Thyroid gland (tissue), 4 donors: ENCODE measurements at places on chromosomes 4 and X.

DNA sequence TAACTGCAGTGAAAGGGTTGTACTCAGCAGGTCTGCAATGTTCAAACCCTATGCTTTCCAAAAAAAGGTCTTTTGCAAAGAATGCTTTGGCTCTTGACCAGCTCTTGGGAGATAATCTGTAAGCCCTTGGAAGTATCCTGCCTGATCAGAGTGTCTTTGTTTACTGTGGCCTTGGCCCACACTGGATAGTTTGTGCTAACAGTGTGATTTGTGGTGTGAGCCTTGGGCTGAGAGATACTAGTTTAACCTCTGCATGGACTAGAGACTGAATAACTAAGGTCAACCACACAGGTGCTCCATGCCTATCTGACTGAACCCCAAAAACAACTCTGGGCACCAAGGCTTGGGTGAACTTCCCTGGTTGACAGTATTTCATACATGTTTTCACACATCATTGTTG, 3.6 kb upstream of the MAGED1 start:
- DNase-seq: no peak

DNA sequence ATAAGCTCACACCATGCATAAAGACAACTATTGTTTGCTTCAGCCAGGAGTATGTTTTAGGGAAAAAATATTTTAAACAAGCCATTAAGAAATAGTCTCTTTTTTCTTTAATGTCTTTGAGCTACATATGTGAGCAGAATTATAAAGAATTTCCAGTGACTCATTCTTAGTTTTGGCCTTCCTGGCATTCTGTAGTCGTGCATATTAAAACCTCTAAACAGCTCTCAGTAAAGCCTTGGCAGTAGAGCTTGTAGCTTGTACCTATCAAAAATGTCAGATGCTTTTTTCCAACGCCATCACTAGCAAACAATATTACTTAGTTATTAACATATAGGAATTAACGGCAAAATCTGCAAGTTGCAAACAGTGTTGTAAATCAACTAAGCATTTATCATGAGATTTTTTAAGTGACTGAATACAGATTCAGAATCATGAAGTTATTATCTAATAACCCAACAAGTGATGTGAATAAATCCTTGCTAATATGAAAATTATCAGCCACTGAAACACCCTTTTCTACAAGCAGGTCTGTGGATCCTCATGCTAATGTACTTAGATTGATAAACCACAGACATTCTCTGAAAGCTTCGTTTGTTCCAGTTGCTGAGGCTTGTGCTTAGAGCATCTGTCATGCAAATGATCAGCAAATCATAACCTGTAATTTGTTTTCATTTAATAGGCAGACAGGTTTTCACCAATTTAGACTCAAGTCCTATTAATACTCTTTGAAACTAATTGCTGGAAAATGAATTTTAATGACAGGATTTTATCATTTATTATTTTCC, 412.0 kb upstream of the ATOH1 start:
- no peak for DNase-seq

DNA sequence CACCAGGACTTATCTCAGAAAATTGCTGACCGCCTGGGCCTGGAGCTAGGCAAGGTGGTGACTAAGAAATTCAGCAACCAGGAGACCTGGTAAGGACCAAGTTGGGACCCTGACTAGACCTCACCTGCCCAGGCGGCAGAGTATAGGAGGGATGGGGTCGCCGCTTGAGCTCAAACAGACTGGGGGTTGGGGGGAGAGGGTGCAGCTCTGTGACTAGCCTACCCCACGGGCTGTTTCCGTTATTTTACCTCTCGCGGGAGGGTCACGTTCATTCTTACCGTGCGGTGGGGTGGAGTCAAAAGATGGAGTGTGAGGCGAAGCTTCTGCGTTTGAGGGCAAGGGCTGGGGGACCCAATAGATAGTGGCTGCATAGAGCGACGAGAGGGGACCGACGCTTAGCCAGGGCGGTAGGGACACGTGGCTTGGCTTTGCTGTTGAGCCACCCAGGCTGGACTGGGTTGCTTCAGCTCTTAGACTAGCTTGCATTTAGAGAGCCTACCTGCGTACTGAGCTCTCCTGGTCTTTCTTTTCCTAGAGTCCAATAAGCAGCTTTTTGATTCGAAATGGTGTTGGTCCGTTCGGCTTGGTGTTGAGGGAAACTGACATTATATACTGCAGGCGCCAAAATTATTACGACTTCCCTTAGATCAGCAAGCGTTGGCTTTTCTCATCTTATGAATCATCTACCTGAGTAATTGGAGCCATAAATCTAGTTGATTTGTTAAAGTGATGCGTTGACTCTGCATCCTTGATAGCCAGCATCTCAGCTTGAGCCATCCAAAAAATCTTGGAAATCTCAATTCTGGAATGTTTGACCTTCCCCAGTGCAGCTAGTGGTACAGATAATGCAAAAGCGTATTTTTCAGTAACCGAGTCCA, 591 bp downstream of the PRPS1 start:
- DNase-seq: peak; percentile 33

DNA sequence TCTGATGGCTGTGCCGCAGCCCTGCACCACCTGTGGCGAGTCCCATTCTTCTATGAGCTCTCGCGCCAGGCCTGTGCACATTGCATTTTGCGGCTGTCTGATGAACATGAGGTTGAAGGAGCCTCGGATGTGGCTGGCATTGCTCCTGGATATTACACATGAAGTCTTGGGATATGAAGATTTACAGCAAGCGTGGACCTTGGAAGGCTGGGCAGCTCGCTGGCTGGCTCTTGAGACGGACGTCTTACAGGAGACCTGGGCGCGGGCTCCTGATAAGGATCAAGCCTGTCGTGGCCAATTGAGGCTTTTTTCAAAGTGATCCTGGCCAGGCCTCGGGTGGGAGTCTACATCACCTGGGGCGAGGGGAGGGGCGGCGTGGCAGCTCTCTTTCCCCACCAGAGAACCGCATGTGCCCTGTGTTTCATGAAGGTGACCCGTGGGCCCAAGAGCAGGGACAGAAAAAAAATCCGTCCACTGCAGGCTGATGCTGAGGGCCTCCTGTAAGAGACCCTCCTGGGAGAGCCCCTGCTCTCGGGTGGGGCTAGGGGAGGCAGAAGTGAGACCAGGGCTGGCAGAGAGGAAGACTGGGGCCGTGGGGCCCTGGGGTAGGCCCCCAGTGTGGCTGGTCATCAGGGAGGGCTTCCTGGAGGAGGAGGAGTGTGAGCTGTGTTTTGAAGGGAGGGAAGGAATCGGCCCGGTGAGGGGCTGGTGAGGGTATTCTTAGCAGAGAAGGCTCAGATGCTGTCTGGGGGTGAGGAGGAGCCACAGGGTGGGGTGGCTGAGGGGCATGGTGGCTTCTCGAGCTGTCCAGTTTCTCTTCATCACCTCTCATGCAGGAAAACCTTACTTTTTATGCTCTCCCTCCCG, 23.6 kb downstream of the CPZ start:
- no peak for DNase-seq

DNA sequence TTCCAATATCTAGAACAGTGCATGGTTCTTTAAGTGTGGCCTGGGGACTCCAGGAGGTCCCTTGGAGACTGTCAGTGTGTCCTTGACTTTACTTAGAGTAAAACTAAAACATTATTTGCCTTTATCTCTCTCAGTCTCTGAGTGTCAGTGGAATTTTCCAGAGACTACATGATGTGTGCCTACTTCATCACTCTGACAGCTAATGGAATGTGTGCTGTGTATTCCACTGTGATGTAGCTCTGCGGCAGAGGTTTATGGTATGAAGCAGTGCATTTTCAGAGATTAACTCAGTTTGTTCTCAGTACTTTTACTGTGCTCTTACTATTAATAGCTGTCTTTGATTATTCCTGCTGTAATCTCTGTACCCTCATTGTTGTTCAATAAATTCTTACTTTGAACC, 85.6 kb downstream of the MANBA start:
- DNase-seq: no peak

DNA sequence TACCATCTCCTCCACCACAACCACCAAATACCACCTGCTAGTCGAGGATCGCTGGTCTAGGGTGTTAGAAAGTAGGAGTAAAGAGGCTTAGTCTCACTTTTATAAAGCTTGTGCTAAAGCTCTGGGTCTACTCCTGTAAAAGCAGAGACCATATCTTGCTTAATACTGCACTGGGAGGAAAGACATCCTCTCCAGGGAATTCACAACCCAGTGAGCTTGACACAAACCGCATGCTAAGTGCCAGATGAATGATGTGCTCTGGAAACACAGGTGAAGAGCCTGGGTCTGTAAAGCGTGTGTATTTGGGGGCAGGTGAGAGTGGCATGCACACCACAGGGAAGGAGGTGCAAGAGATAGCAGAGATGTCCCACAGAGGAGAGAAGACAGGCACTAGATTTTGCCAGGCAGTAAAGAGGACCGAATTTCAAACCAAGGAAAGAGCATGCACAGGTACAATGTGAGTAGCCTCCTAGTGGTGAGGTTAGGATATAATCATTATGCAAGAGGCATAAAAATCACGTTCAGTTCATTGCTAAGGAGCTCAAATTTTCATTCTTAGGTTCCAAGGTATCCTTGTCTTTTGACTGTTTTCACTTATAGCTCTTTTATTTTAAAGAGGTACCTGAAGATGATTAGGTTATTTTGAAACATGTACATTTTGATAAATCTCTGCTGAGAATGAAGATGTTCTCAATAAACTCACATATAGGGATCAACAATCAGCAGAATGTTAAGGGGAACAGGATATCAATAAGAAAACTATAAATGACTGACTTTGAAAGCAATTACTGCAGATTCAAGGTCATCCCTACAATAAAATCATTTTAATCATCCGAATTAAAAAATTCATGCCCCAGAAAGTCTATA, 20.7 kb downstream of the TAPT1 start:
- no peak for DNase-seq

DNA sequence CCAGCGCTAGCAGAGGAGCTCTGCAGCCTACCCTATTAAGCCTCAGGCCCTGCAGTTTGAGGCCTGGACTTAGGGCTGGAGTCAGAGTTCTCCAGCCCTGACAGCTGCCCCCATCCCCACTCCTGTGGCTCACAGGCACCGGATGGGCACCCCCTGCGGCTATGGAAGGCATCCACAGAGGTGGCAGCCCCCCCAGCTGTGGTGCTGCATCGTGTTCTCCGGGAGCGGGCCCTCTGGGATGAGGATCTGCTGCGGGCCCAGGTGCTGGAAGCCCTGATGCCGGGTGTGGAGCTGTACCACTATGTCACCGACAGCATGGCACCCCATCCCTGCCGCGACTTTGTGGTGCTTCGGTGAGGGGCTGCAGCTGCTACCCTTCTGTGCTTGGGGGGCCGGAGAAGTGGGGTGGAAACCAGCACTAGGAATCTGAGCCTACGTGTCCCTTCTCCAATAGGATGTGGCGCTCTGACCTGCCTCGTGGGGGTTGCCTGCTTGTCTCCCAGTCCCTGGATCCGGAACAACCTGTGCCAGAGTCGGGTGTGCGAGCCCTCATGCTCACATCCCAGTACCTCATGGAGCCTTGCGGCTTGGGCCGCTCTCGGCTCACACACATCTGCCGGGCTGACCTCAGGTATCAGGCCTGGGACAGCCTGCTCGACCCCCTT, 76.2 kb downstream of the STARD8 start:
- no peak for DNase-seq

DNA sequence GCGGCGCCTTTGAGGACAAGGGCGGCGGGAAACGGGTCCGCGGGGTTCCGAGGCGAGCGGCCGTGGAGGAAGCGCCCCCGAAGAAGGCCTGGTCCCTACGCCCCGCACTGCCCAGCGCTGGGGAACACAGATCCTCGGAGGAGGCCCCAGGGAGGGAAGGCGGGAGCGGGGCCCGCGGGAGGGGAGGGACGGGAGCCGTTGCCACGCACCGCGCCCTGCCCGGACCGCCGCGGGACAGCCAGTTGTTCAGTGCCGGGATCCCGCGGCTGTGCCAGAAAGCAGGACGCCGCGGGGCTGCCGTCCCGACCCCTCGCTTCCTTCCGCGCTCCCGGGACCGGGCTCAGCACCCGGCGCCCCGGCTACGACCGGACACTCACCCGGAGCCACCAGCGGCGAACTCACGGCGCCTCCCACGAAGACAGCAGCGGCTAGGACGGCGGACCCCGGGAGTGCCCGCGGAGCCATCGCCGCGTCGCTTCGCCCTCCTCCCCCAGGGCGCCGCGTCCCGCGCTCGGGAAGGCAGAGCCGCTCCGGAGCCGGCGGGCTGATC, 278 bp downstream of the RELL1 start:
- peak; percentile 57 for DNase-seq

DNA sequence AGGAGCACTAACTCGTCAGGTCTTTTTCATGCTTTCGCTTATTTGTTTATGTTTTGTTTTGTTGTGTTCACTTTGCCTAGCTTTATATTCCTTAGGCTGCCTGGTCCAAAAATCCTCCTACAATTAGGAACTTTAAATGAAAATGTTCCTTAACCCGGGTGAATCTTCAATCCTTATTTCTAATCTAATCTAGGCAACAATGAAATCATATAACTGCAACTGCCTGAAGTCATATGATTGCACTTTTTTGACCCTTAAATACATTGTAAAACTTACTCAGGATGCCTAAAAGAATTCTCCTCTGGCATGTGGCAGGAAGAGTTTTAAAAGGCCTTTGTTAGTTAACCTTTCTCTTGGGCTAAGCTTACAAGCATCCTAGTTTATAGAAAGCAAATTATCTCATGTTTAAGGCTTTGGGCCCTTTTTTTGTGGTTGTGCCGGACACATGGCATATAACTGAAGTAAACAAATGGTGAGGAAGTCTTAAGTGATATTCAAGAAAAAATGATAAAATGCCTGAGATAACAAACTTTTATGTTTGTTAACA, 279.4 kb downstream of the FAT4 start:
- no peak for DNase-seq

DNA sequence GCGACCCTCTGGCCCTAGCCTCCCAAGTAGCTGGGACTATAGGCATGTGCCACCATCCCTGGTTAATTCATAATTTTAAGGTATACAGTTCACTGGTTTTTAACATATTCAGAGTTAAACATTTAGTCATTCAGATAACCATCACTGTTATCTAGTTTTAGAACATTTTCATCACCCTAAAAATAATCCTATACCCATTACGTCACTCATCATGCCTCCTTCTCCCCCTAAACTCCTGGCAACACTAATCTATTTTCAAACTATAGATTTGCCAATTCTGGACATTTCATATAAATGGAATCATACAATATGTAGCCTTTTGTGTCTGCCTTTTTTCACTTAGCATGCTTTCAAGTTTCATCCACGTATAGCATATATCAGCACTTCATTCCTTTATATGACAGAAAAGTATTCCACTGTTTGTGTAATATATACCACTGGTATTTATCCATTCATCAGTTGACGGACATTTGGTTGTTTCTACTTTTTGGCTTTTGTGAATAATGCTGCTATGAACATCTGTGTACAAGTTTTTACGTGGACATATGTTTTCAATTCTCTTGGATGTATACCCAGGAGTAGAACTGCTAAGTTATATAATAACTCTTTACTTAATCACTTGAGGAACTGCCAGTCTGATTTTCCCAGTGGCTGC, 32.0 kb upstream of the RPS3A start:
- DNase-seq: no peak
